ENCODE measurements at places on chromosomes 6 and 20. TPM values are rescaled to one million over a fixed set of nuclear protein-coding genes. Genes with fewer than 3 reads are reported as not detected.

DNA sequence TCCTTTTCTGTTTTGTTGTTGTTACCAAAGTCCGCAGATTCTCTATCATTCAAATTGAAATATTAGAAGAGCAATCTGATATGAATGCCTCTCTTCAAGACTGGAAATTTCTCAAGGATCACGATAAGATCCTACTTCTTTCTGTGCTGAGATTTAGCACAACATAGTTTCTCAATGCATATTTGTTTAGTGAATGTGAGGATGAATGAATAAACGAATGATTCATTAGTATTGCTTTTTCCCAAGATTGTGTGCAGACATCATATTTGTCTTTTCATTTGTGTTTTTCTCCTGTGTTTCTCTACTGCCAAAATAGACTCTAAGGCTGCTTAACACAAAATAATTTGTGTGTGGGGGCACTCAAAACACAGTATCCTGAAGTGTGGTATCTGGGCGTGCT lies 862.7 kb upstream of the MAP3K7 start:
- no peak for DNase-seq

DNA sequence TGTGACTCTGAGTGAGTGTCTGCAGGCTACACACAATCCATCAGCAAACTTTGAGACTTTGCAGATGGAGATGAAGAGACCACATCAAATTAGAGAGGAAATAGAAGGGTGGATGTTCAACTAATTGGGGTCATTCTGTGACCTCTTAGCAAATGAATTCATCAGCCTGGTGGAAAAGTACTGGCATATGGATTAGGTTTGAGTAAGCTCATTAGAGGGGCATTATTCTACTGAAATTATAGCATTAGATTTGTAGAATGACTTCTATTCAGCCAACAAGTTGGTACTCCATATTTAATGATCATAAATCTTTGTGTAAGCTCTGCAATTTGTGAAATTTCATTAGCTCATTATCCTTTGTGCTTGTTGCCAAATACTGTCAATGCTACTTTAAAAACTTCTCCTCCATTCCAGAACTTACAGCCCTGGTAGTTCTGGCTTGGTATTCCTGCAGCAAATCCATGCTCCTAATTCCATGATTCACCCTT lies 63.8 kb downstream of the ADTRP start:
- no peak for DNase-seq

DNA sequence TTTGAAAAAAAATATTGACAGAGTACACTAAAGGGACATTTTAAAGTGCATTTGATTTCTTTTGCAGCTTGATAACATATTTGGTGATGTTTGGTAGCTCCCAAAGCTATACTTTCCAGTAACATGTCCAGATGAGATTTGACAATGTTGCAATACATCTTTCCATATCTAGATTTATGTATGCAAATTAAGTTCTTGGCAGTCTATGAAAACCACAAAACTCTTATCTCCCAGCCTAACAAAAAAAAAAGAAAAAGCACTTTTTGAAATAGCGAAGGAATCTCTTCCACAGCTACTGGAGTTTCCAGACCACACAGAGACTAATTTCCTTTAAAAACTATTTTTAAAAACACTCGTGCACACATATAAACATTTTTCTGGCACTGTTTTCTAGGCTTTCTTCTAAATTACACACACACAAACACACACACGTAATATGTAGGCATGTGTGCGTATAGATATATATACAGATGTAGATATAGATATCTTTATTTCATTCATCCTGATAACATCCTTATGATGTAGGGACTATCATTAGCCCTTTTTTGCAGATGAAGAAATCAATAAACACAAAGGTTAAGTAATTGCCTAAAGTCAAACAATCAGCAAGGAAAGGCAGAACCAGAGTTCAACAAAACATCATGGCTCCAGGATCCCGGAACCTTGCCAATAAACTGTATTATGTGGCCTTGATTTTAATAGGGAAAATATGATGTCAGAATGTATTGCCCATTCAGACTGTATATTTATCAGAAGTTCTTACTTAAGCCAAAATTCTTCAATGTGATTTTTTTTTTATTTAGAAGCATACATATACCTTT lies 93.3 kb downstream of the ADGRB3 start:
- no peak for DNase-seq

DNA sequence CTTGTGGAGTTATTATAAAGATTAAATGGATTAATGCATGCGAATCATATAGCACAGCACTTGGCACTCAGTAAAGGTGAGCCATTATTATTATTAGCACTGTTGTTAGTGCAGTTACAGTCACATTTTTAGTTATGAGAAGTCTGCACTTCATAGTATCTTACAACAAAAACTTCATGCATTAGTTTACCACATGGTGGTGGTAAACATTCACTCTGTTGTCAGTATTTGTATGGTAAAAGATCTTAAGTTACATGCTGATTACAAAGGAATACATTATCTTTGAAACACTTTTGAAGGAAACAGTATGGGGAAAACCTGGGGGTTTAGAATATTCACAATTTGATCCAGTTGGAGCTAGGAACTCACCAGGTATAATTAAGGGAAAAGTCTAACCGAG lies 20.8 kb downstream of the TMEM14A start:
- no peak for DNase-seq

- DNase-seq: no peak
Observed at GRCh38 chr20:38715646-38716045, 8.6 kb upstream of the SLC32A1 start.

DNA sequence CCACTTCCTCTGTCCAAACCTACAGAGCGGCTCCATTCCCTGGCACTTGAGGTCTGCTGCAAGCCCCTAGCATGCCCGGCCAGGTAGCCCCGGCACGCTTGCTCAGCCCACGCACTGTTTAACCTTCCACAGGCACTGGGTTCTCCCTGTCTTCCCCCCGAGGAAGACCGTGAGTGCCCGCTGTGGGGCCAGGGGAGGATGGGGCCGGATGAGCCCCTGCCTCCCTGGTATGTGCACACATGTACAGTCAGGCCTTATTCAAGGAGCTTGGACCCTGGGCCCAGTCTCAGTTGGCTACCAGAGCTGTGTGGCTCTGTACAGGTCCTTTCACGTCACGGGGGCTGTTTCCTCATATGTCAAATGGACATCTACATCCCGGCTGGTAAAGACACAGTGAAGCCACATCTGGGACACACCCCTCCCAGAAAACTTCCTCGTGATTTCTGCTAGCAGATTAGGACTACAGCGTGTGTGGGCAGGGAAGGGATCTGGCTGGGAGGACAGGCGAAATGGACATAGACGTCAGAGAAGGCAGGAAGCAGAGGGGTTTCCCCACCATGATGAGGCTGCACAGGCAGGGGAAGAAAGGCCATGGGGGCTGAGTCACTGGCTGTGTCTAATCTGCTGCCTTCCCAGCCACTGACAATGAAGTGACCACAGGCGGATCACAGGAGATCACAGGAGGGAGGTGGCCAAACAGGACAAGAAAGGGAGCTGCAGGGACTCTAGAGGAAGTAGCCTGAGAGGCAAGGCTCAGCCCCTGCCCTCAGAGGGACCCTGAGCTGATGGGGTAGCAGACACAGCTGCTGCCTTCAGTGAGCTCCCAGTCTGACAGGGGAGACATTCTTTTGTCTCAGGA lies 62.9 kb downstream of the MRPL14 start:
- DNase-seq: no peak

DNA sequence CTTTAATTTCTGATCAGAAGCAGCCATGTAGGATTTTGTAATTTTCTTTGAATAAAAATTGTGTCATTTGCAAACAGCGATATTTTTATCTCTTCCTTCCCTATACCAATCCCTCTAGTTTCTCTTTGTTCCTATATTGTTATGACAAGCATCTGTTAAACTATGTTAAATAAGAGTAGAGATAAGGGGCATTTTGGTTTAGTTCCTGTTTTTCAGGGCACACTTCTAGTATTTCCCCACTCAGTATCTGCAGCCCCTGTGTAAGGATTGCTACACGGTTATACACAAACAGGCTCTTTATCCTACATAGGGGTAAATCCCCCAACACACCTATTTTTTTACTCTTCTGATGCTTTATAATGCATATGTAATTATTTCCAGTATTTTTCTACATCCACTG lies 42.1 kb downstream of the TRERF1 start:
- no peak for DNase-seq

DNA sequence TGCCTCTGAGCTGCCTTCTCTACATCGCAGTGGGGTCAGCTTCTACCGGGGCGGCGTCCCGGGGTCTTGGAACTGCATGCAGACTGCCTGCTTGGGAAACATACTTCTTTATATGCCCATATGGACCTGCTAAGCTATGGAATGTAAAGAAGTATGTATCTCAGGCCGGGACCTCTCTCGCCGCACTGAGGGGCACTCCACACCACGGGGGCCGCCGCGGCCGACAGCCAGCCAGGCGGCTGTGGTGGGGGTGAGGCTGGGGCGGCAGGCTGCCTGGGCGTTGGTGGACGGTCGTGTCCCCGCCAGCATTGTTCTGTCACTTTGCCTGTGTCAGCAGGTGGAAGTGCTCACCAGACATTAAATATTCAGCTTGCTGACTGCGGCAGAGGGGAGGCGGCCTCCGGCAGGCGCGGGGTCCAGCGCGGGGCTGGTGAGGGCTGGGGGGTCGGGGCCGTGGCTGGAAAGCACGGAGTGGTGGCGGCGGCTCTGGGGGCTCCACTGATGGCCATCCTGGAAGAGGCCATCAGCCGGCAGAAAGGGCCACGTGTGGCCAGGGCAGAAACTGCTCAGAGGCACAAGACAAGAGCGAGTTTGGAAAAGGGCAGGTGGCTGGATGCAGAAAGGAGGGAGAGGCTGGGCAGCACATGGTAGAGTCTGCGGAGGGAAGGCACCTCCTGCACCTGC lies 78.6 kb upstream of the GATA5 start:
- DNase-seq: no peak

DNA sequence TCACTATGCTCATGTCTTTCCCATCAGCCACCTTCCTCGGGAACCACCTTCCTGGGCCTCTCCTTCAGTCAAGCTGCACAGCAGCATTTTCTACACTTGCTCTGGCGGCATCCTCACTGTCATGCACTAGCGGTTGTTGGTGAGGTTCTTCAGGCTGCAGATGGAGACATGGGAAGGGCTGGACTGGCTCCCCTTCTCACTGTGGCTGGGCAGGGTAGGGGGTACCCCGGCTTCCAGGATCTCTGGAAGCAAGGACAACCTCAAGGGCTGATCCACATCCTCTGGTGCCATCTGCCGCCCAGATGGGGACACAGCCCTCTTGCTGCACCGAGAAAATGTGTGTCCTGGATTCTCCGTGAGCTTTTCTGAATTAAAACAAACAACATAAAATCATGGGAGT lies 180.1 kb upstream of the RNF24 start:
- DNase-seq: peak; percentile 61

DNA sequence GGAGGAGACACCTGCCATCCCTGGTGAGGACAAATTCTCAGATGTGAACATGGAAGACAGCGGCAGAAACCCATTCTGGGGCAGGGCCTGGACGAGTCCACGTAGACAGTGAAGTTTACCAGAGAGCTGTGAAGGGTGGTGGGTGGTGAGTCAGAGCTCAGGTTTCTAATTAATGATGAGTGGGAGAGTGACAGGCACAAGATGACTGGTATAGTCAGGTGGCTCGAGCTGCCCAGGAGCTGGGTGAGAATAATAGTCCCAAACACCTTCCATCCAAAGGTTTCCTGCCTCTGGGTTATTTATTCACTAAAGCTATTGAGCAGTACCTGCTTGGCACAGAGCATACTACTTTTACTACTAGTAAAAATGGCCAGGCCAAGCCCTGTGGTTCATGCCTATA lies 6.0 kb downstream of the TLDC2 start:
- DNase-seq: peak; percentile 6

CALHM5 gene
- 9.7 TPM for total RNA-seq

IL17F gene
- total RNA-seq: not detected

TCF15 gene
- 0.28 TPM for total RNA-seq

LY6G6D gene
- not detected for total RNA-seq
